ENCODE measurements at places on chromosomes 5 and 9. TPM values are rescaled to one million over a fixed set of nuclear protein-coding genes. Genes with fewer than 3 reads are reported as not detected.

GRCh38 chr5:109924237-109925107, 234.7 kb downstream of the MAN2A1 start:
- no peak for DNase-seq

Gene FBLL1
- polyA plus RNA-seq, result 0.11 TPM

Gene DNAJC25
- 14.1 TPM for polyA plus RNA-seq

Gene MBLAC2
- polyA plus RNA-seq, result 2.3 TPM

DNA sequence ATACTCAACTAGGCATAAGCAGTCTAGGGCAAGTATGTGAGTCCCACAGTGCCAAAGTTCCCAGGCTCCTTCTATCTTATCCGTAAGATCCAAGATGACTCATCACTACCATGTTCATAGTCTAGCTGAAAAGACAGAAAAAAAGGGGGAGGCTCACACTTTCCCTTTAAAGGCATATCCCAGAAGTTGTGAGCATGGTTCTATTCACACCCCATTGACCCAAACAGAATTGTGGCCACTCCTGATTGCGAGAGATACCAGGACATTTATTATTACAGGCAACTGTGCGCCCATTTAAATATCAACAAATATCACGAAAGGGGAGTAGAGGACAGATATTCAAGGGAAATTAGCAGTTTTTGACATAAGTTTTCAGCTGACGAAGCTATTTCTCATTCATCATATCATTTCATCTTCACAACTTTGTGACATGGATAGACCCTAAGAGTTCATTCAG, 8.1 kb upstream of the PFDN1 start:
- DNase-seq, result peak; percentile 72

Gene PGM5
- polyA plus RNA-seq, result 5.9 TPM

Gene SLC4A9
- polyA plus RNA-seq, result not detected

DNA sequence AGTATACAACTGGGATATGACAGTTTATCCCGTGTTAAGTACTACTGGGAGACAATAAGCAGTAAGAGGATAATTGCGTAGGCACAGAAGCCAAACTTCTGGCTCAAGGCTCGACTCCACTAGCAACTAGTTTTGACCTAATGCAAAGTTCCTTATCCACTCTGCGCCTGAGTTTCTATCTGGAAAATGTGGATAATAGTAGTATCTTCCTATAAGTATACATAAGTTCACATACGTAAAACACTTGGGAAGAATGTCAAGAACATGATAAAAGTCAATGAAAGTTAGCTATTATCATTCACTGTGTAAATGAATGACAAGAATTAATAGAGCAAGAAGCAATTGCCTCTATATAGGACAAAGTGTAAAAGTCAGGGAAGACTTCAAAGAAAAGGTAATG, 45.7 kb downstream of the FTMT start:
- DNase-seq, result no peak

Measured in AG04450 (cell line).